ENCODE measurements at places on chromosomes 1 and 21.

- no peak for DNase-seq
Measured at GRCh38 chr1:36963006-36963405, 71.3 kb downstream of the GRIK3 start.

DNA sequence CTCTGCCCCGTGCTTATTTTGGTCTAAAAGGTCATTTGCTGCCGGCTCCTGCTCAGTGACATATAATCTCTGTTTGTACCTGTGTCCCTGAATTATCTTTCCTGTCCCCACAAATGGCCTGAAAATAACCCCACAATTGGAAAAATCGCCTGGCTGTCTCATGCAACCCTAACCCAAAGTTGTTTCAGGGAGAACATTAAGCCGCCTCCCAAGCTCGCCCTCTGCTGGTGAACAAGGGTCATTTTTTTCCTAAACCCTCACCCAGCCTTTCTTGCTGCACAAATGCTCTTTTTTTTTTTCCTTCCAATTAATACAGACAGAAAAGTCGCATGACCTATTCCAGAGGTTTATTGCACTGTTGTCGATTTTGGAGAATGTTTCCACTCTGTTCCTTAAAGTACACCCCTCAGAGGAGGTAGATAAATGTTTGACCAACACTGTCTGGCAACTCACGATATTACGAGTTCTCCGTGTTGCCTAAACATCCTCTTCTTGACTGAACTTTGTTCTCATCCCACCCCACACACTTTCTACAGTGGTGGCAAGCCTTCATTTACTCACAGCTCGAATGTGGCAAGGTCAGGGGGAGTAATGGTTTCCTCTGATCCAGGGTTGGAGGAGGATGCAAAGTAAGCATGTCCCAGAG is 148.7 kb downstream of the ZZZ3 start:
- no peak for DNase-seq

DNA sequence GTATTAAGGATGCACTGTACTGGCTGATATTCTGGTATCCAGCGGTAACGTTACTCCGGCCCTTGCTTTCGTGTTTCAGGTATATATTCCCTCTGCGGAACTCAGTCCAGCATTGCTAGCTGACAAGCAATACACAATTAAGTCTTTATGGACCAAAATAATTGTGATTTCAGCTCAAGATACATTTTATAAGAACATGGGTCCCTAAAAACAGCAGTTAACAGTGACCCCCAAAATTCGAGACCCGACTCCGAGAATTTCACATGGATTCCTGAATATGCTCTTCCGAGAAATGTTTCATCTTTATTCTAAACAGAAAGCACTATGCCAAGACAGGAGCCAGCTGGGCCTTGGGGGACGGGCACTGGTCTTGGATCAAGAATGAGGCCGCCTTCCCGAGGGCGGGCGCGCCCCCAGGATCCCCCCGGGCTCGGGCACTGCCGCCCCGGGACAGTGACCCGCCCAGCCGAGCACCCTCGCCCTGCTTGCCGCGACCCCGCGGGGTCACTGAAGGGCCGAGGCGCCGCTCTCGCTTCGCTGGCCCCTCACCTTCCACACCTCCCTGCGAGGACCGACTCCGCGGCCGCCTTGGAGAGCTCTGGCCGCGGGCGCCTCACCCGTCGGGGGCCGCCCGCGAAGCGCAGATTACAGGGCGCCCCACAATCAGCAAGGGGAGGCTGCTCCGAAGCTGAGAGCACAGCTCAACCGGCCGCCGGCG is 610 bp downstream of the SCYL3 start:
- no peak for DNase-seq

- no peak for DNase-seq
Measured at GRCh38 chr1:206517784-206518183, 10.5 kb downstream of the RASSF5 start.

GRCh38 chr1:155946633-155947219 is 5.3 kb downstream of the RXFP4 start:
- no peak for DNase-seq

GRCh38 chr1:82893712-82894470 is 1093.2 kb downstream of the ADGRL2 start:
- no peak for DNase-seq

DNA sequence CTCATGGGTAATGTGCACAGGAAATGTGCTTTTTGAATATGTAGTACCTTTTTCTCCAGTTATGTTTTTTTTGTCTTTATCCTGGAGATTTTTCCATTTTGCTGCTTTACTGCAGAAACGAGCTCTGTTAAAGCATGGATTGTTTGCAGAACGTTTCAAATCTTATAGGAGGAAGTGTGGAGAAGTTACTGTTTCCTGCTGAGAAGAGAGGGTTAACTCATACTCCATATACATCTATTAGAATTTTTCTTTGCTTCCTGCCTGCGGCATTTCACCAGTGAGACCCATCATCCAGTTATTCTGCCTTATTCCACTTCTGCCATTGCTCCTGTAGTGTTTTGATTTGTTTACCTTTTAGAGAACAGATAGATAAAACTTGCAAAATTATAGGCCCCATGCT is 2.0 kb downstream of the RPRD2 start:
- no peak for DNase-seq

All from NCI-H2081 treated with DMSO at 0.1 percent for 48 hours (cell line).